ENCODE measurements at places on chromosomes 11 and 22. TPM values are rescaled to one million over a fixed set of nuclear protein-coding genes. Genes with fewer than 3 reads are reported as not detected.

Gene YPEL4
- not detected for total RNA-seq

Gene OR10A5
- total RNA-seq: not detected

Gene OR51E1
- not detected for total RNA-seq

Gene SCGB1D2
- total RNA-seq: not detected

- no peak for DNase-seq
Observed at GRCh38 chr22:27801616-27802345, at the start of gene MN1. MN1 (minus strand) TSS chr22:27801756; CDS start chr22:27800543, 1,213 bp downstream.

GRCh38 chr11:45599161-45599943 is 66.1 kb downstream of the CHST1 start:
- no peak for DNase-seq

- no peak for DNase-seq
Observed at GRCh38 chr22:46070215-46070802, 80.0 kb upstream of the PPARA start.

GRCh38 chr11:14657841-14658240 is 14.2 kb downstream of the PDE3B start:
- DNase-seq: no peak

DNA sequence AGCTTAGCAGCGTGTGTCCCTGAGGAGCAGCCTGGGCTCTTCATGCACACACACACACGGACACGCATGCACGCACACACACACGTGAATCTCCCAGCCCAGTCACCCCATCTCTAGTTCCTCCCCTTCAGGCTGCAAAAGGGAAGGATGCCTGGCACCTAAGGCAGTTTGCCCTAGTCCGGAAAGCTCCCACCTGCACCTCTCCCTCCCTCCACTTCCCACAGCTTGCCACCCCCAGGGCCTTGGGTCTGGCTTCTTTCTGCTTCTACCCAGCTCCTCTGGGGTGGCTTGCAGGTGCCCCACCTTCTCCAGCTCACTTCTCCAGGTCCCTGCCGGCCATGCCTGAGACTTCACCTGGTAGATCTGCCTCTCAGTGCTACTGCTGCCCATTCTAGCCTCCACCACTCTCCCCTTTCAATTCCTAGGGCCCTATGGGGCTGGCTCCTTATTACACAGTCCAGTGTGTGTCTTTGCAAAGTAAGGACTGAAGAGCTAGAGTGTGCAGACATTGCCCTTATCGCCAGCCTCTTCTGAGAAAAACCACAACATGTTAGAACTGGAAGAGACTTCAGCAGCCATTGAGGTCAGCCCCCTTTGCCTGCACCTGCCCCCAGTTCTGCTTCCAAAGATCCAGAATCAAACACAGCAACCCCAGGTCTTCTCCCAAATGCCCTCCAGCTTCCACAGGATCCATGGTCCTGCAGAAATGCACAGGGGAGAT is 33.5 kb upstream of the CHST1 start:
- DNase-seq: no peak

DNA sequence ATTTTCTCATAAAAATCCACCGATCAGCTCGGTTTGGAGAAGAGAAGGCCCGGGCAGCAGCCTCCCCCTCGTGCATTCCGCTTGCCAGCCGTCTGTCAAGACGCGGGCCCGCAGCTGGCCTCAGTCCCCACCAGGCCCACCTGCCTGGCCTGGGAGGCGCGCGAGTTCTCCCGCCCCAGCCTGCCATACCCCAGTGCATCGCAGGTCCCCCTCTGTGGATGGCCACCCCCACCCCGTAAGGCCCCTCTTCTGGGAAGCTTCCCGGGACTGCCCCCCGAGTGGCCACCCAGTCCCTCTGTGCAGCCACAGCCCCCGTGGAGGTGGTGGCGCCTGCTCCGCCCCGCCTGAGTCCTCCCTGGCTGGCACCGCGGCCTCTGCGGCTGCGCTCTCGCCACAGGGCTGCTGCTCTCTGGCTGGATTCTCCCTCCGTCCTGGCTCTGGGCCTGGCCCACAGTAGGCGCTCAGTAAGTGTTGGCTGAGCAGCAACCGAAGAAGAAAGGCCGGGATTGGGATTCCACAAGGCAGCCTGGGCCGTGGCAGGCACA is 74.0 kb upstream of the TCF20 start:
- DNase-seq: no peak

DNA sequence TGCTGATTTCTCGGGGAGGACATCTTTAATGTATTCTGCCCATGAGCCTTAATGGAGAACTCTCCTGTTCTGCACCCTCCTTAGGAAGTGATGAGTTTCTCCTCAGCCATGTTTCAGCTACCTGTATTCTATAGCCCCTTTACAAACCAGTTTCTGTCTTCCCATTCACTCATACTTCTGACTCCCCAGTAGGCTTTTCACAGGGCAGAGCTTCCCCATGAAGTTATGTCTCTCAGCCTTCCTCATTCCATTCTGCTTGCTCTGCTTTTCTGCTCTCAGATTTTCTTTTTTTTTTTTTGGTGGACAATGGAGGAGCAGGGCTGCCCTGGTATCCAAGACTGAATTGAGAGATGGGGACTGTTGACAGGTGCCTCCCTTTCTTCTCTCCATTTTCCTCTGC is 4.3 kb upstream of the OR52R1 start:
- DNase-seq: no peak

DNA sequence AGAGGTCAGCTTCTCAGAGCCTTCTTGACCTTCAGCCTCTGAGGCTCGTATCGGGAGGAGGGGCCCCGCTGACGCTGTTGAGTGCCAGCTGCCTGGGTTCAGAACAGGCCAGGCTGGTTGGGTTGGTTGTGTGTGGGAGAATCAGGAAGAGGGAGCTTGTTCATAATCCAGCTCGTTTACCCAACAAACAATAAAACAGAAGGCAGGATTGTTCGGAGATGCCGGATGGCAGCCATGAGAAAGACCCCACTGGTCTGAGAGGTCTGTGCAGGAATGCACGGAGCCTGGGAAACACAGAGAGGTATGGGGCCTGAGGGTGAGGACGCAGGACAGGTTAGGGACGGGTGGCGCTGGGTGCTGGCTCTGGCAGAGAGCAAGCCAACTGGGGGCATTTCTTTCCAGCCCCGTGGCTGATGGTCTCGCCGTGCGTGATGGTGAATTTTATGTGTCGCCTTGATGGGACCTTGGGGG is 31.6 kb upstream of the SHANK2 start:
- DNase-seq: no peak

GRCh38 chr22:37203354-37204044 is 8.8 kb downstream of the SSTR3 start:
- no peak for DNase-seq

All from MCF 10A (cell line).